ENCODE measurements at places on chromosomes 3 and 15.
A peak's percentile ranks its signal among the peaks of the same experiment; 100 is the strongest.

GRCh38 chr3:60983906-60984305, 267.3 kb downstream of the FHIT start:
- no peak for DNase-seq

- DNase-seq, result no peak
Observed at GRCh38 chr3:126109146-126109879, 25.4 kb upstream of the SLC41A3 start.

GRCh38 chr15:31211353-31211752, 109.8 kb upstream of the TRPM1 start:
- DNase-seq, result no peak

GRCh38 chr3:190716211-190716610, 146.3 kb downstream of the GMNC start:
- DNase-seq, result no peak

- no peak for DNase-seq
Observed at GRCh38 chr3:54123776-54124196, 1.4 kb downstream of the CACNA2D3 start.

DNA sequence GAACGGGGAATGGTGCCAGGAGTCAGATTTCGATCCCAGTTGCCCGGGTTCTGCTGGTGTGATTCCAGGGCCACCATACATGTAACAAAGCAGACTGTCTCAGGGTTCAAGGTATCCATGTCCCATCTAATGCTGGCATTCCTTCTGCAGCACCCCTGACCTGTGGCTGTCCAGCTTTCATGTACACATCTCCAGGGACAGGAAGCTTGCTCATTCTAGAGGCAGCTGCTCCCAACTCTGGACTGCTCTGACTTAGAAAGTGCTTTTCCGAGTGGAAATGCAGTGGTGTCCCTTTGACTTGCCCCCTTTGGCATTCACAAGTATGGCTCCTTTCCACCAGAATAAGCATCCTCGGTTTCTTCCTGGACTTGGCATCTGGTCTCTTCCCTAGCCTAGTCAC, 30.9 kb downstream of the PML start:
- no peak for DNase-seq

- no peak for DNase-seq
Observed at GRCh38 chr3:197372047-197372661, 73.7 kb upstream of the DLG1 start.

DNA sequence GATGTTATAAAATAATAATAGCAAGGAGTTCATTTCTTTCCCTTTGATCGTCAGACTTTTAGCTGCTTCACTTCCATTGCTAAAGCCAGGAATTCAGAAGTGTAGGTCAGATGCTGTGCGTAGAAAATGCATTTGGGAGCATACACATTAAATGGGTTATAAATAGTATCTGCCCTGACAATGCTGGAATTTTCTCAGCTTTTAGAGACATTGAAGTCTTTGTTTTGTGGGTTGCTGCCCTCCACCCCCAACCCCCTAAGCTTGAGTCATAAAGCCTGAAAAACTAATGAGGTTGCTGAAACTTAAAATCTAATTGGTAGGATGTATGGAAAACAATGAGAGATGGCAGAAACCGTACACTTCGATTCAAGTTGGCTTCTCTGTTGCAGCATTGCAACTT, 81.9 kb downstream of the MITF start:
- no peak for DNase-seq

DNA sequence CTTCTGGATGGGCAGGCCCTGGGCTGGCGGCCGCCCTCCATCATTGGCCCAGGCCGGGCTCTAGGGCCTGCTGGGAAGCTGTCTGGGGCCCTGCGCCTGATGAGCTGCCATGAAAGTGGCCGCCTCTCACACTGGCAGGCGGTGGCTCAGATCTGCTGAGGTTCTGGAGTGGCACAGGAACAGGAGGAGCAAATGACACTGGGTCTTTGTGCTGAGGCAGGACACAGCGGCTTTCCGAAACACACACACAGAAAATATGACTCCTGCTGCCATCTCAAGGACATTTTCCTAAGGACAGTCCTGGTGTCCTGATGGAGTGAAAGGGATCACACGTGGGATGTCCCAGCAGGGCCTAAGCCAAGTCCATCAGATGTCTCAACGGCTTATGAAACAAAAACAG, 103.5 kb downstream of the NUP210 start:
- no peak for DNase-seq

- no peak for DNase-seq
Observed at GRCh38 chr3:127671523-127672428, 976 bp upstream of the ABTB1 start.

DNA sequence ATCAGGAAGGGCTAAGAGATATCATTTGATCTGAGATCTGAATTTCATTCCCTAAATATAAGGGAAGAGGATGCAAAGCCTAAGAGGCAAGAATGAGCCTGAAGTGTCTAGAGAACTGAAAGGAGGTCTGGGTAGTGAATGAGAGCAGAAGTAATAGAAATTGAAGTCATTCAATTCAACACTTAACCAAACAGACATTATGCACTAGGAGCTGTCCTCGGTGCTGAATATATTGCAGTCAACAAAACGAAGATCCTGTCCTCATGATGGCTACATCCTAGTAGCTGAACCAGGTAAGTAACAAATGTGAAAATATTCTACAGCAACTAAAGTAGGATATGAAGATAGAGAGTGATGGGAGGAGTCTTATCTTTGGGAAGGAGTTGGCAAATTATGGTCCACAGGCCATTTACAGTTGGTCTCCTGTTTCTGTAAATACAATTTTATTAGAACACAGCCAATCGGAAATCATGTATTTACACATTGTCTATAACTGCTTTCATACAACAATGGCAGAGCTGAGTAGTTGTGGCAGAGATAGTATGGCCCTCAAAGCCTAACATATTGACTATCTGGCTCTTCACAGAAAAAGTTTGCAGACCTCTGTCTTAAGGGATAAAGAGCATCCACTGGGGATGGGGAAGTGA, 192.9 kb upstream of the CADPS start:
- no peak for DNase-seq

- DNase-seq, result no peak
Observed at GRCh38 chr3:12601072-12601471, 44.2 kb downstream of the MKRN2 start.

GRCh38 chr15:89307791-89308190, 26.8 kb downstream of the POLG start:
- DNase-seq, result no peak

DNA sequence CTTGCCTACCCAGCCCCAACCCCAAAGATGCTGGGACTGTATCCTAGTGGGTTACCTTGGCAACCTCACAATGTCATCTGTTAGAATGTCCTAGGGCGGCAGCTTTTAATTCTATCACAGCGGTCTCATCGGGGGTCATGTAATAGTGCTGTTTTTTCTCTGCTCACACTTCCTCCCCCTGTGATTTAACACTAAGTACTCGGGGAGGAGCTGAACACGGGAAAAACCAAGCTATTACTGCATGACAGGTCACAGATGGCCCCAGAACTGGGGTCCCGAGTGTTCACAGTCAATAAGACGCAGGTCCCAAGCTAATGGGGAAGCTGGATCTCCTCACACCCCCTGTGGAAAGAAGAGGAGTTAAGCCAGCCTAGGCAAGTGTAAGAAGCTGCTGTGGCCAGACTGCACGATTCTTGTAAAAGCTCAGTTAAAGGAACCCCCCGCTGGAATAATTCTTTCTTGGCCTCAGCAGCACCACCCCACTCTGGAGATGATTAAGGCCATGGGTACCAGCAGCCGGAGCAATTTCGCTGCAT, 2.5 kb upstream of the RFTN1 start:
- no peak for DNase-seq

DNA sequence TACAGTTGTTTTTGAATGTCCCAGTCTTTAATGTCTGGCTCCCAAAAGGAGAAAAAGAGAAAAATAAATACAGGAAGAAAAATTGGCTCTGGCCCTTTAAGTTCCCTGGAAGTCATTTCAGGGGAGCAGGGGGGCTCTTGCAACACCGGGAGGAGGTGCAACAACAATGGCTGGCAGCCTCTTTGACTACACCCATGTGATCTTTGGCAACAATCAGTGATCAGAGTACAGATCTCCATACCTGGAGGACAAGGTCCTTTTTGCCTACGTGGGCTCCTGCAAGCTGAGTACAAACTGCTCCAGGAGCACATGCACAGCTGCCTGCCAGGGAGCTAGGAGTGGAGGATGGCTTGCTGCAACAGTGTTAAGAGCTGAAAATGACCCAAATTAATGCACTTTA, 63.9 kb downstream of the GLCE start:
- no peak for DNase-seq

- no peak for DNase-seq
Observed at GRCh38 chr15:70376929-70377691, 279.4 kb upstream of the TLE3 start.

DNA sequence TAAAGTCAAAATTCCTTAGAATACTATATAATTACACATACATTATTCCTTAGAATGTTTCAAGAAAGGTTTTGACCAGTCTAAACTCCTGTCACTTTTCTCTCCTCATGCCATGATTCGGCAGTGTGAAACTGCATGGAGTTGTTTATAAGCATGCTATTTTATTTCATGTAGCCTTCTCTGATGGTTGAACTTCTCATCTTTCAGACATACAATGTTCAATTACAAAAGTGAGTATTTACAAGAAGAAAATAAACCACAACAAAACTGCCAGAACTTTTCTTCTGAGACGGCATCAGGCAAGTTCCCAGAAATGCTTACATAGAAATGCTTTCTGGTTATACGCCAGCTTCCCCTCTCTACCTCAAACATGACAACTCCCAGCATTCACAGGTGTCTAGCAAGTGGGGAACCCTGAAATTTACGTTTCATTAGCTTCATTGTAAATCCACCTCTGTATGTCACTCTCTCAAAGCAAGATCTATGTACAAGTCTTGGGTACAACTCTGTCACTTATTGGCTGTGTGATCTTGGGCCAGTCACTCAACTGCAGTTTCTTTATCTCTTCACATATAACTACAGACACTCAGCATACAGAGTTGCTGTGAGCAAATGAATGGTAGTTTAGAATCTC, 42.7 kb downstream of the HDGFL3 start:
- no peak for DNase-seq

- DNase-seq, result peak; percentile 55
Observed at GRCh38 chr15:91407269-91407889, 307.3 kb downstream of the SV2B start.

DNA sequence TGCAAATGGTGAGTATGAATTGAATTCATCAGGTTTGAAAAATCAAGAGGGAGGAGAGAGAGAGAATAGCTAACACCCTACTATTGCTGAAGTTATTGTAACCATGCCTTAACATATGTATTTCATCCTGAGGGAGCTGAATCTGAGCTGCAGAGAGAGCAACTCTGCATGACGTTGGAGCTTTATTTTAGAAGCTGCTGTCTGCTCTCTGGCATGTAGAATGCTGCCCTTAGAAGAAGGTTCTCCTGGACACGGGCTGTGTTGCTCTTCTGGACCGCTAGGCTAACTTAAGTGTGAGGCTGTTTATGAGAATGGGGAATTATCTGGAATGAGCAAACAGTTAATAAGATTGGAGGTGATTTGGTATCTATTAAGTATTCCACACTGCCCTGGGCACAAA, 814.6 kb downstream of the AGBL1 start:
- no peak for DNase-seq

- DNase-seq, result no peak
Observed at GRCh38 chr3:123424999-123425712, 23.7 kb downstream of the ADCY5 start.

DNA sequence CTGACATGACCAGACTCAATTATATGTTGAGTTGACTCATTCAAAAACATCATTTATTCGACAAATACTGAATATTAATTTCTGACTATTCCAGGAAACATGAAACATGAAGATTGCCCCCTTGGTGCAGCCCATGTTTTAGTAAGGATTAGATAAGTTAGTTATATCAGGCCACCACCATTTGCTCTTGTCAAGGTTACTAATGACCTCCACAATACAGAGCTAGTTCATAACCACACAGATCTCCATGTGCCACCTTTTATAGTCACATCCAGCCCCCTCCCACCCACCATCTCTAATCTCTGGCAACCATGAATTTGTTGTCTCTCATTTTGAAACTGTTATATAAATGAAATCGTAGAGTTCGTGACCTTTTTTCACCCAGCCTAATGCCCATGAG, 15.7 kb downstream of the KLHL18 start:
- no peak for DNase-seq

- DNase-seq, result no peak
Observed at GRCh38 chr3:11581237-11582190, 62.2 kb downstream of the VGLL4 start.

GRCh38 chr15:42409011-42409410, 49.7 kb downstream of the CAPN3 start:
- no peak for DNase-seq

- no peak for DNase-seq
Observed at GRCh38 chr3:149009732-149010131, 18.4 kb downstream of the GYG1 start.

- no peak for DNase-seq
Observed at GRCh38 chr3:146092230-146092629, 68.8 kb downstream of the PLOD2 start.

- no peak for DNase-seq
Observed at GRCh38 chr3:182717216-182717615, 76.1 kb upstream of the ATP11B start.

DNA sequence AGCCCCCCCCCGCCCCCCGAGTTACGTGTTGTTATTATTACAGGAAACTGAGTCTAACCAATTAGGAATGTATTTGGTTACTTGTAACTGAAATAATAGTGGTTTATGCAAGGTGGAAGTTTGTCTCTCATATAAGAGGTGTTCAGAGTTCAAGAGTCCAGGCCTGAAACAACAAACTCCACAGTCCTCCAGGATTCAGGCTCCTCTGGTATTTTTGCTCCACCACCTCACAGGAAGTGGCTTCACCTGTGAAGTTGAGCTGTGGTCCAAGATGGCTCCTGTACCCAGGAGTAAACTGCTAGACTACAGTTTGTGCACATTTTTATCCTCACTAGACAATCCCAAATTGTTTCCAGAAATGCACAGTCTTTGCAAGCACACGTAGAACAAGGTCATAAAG, 27.3 kb downstream of the MOBP start:
- no peak for DNase-seq

DNA sequence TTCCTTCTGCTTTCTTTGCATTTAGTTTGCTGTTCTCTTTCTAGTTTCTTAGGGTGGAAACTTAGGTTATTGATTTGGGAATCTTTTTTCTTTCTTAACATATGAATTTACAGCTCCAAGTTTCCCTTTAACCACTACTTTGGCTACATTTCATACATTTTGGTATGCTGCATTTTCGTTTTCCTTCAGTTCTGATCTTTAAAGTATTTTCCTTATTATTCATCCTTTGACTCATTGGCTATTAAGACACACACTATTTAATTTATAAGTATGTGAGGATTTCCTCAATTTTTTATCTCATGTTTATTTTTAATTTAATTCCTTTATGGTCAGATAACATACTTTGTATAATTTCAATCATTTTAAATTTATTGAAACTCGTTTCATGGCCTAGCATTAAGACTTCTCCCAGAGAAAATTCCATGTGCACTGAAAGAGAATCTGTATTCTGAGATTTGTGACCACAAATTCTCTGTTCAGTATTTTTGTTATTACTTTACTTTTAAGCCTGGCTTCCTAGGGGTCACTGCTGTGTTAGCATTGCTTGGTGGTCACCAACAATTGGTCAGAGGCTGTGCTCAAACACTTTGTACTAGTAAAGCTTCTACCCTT, 87.7 kb downstream of the CFAP20DC start:
- no peak for DNase-seq

GRCh38 chr3:30641416-30642251, 35.2 kb downstream of the TGFBR2 start:
- DNase-seq, result no peak

GRCh38 chr15:73328149-73328820, 40.5 kb downstream of the HCN4 start:
- DNase-seq, result no peak

- no peak for DNase-seq
Observed at GRCh38 chr15:90375071-90375470, 13.0 kb upstream of the IQGAP1 start.

GRCh38 chr3:193556841-193557240, 2.1 kb upstream of the ATP13A4 start:
- peak; percentile 79 for DNase-seq
